Activated CD4-positive, alpha-beta T cell treated with anti-CD3 and anti-CD28 coated beads for 1 hour (primary cell): ENCODE measurements at places on chromosomes 5 and 9.

GRCh38 chr9:5455181-5455580, 4.8 kb downstream of the CD274 start:
- no peak for DNase-seq

DNA sequence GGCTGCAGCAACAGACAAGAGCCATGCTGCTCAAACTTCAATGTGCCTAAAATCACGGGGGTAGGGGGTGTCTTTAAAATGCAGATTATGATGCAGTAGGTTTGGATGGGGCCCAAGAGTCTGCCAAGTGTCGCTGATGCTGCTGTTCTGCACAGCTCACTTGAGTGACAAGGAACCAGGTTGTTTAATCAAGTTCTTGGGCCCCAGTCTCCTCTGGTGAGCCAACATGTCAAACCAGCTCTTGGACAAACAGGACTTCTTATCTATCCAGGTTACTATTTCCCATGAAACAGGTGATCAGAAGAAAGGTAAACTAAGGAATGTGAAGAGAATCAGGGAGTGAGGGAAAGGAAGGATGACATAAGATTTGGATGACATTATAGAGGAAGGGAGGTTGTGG, 78.0 kb downstream of the APBA1 start:
- DNase-seq, result no peak

DNA sequence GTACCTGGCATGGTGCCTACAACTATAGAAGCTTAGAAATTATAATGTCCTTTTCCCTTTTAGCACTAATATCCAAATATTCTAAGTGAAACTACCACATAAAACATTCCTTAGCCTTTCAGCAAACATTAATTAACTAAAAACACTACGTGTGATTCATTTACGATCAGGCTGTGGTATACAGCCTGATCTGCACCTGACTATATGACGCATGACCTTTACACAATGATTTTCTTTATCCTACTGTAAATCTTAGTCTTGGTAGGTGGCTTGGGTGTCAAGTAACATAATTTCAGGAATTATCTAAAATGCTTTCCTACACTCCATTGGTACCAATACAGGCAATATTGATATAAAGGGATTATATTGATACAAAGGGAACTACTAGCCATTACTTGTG, 686.7 kb downstream of the DTWD2 start:
- no peak for DNase-seq

DNA sequence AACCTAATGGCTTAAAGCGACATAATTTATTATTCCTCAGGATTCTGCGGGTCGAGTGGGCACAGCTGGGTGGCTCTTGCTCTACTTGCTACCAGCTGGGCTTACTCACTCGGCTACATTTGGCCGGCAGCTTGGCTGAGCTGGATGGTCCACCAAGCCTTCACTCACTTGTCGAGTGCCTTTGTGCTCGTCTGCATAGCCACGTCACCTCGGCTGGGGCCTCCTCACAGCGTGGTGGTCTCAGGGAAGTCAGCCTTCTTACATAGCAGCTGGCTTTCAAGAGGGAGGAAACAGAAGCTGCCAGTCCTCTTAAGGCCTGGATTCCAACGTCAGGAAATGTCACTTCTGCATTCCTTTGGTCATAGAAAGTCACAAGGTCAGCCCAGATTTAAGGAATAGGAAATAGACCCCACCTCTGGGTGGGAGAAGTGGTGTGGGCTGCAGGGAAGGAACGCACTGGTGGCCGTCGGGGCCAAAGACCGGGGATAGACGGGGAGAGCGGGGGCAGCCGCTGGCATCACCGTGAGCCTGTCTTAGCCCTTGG, 75.1 kb upstream of the RUFY1 start:
- DNase-seq, result no peak

DNA sequence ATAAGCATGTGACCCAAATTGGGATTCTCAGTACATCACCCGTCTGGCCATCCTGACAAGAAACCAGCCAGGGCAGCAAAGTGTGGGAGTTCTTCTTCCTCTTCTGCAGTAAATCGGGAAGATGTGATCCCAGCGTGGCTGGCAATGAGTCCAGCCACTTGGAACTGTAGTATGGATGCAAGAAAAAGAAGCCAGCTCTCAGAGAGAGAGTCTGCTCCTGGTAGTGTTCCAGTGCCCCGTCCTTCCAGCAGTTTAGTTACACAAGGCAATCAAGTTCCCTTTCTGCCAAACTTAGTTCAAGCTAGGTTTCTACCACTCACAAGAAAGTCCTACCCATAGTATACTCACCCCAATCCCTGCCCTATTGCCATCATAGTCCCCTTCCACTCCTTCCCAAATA, 65.6 kb downstream of the CDK5RAP2 start:
- no peak for DNase-seq

DNA sequence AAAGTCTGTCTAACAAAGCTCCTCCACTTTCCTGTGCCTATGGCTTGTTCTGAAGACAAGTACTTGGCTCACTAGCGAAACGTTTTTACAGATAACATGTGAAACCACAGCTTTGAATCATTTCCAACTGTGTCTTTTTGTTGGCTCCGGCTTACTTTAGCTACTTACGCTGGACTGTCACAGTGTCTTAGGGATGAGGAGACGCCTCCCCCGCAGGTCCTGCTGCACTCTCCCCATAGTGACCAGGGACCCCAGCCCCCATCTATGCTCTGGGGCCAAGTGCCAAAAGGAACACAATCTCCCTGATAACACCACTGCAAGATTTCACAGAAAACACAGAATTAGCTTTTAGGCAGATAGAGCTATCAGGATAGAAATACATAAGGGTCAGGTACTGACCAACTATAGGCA, 219.1 kb downstream of the ADAMTS6 start:
- no peak for DNase-seq

DNA sequence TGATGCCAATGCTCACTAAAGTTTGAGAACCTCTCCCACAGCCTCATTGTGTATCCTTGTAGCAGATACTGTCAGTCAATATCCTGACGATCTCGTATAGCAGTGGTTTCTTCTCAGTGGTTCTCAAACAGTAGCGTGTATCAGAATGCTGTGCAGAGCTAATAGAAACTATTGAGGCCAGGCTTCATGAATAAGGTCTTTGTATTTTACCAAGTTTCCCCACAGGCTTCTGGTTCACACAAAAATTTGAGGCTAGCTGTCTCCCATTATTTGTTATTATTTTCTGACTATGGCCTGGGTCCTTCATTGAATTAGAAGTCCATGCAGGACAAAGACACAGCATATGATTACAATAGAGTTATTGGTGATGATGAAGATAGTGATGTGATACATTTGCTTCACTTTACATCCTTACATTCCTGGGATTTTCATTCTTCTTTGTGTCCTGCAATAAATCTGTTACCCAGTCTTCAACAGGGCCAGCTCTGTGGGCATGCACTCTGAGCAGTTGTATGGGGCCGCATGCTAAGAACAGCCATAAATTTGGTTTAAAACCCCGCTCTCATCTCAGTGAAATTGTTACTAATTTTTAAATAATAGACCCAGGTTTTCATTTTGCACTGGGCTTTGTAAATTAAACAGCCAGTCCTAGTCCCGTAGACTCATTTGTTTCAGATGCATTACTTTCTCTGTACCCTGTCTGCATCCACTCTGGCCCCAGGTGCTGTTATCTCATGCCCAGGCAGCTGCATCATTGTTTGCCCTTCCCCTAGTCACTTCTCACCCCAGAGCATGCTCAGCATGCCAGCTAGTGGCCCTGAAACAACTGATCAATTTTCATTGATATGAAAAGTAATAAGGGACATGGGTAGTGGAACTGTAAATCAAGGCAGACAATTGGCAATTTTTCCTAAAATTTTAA, 199.9 kb upstream of the PIK3R1 start:
- DNase-seq, result no peak

DNA sequence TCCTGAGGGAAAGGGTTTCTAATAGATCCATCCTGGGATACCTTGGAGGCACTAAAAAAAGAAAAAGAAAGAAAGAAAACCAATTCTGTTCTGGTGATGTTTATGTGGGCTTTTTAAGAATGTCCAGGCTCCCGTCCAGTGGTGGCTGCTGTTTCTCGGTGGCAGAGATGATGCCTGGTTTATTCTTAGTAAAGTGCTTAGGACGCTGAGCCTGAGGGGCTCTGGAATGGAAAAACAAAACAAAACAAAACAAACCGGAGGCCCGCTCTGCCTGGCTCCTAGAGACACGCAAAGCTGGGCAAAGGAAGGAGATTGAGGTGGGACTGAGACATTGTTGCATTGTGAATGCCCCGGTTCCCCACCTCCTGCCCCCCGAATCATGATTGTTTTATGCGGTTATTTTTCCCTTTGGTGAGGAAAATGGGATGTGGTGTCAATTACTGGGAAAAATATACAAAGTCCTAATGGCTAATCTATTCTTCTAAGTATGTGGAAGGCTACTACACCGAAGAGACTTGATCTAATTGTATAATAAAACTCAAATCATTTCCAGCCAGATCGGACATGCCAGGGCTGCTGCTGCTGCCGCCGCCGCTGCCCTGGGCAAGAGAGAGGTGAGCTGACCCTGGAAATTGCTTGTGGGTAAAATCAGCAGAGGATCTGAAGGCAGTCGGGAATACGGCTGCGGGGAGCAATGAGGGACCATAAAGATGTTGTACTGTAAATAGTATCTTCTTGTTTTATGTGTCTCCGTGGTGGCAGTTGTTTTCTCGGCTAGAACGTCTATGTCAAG, 644.9 kb downstream of the CCDC171 start:
- DNase-seq, result no peak

GRCh38 chr5:43941806-43942205, 338.8 kb downstream of the NNT start:
- no peak for DNase-seq

GRCh38 chr5:5711112-5711511, 288.6 kb downstream of the ICE1 start:
- DNase-seq, result no peak

DNA sequence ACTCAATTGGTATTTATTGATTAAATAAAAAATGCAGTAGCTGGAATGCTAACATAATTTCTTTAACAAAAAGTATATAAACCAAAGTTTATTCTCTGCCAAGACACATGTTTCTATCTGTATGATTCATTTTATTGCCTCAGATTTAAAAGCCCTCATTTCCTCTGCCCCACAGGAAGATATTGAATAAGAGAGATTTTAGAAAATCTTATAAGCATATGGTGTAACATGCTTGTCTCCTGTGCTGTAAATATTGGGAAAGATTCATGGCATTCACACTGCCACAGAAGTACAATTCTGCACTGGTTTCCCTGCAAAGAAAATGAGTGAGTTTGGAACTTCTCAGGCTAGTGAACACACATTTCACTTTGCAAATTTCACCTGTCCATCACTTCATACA, 134.9 kb upstream of the FBXL7 start:
- DNase-seq, result no peak

- DNase-seq, result no peak
These were observed 16.6 kb upstream of the SRP19 start for GRCh38 chr5:112844489-112844888.

- no peak for DNase-seq
These were observed 429.4 kb downstream of the PIK3R1 start for GRCh38 chr5:68644971-68645370.

DNA sequence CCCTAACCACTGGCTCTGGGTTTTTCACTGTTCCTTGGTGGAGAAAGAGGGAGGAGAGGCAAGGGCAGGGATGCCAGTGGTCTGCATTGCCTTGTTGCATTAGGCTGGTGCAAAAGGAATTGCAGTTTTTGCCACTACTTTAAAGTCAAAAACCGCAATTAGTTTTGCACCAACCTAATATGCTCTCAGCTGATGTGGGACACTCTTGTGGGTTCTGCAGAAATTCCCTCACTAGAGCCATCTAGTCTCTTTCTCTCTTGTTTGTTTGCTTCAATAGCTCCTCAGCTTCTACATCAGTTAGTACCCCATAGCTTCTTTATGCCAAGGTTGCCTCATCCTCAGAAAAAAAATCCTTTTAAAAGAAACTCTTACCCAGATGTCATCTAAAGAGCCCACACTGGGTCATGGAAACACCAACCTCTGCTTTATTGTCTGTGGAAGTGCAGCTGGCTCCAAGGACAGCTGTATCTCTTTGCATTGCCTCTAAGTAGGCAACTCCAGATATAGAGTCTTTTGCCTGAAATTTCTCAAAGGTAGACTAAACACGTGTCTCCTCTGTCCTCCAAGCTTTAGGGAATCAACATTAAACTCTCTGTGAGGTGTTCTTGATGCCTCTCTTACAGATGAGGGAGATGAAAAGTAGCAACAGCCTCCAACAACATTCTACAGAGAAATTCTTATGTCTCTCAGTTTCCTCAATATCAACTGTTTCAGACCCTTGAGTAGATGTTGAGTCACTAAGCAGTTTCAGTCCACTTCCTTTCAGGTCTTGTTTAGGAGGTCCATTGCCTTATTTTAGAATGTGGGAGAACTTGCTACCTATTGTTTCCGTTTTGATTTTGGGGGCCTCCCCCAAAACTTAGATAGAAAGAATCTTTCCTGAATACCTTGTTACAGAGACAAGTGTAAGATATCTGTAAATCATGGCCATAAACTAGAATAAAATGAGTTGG, 84.9 kb upstream of the MEF2C start:
- DNase-seq, result no peak

- no peak for DNase-seq
These were observed 466.2 kb downstream of the ENC1 start for GRCh38 chr5:74174366-74174765.

DNA sequence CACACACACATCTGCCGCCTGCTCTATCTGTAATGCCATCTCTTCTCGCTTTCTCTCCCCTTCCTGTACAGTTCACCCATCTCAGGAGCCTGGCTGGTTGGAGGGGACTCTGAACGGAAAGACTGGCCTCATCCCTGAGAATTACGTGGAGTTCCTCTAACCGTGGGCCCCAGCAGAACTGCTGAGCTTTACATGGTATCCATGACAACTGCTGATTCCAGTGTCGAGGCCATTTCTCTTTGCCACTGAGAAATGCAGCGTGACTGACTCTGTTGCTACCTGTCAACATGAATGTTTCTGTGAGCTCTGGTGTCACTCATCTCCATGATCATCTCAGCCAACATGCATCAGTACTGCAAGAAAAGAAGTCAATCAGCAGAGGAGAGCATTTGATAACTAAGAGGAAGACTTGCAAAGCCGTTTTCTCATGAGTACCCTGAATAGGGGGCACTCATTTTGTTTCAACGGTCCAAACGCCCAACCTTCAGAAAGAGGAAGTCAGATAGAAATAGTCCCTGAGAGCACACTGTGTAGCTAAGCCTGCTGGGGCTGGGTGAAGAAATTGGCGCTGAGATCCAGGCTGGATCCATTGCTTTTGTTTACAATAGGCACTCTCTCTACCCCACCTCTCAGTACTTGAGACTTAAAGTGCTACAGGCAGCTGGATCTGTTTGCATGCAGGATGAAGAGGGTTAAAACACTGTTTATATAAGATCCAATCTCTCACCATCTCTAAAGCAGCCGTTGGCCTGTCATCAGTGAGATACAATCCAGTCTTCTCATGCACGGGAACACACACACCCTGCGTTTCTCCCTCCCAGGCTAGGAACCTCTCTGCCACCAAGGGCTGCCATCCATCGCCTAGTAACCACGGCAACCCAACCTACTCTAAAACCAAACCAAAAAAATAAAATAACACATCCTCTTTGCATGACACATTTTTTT, 180.9 kb downstream of the NR3C1 start:
- no peak for DNase-seq

- no peak for DNase-seq
These were observed 826 bp downstream of the GPRIN1 start for GRCh38 chr5:176608937-176609723.

GRCh38 chr9:34334337-34334824, 5.0 kb downstream of the NUDT2 start:
- DNase-seq, result no peak
